Posterior cingulate gyrus (tissue), 11 donors: ENCODE measurements at places on chromosomes 1 and 21.
A peak's percentile ranks its signal among the peaks of the same experiment; 100 is the strongest.

- DNase-seq, result no peak
Observed at GRCh38 chr1:100074604-100075395, 57.9 kb downstream of the SASS6 start.

GRCh38 chr1:26155370-26156284 is 3.3 kb upstream of the FAM110D start:
- no peak for DNase-seq

GRCh38 chr1:31569596-31570173 is 6.6 kb upstream of the TINAGL1 start:
- DNase-seq, result no peak

GRCh38 chr21:19122356-19122755 is 718.8 kb upstream of the TMPRSS15 start:
- DNase-seq, result no peak

GRCh38 chr1:74731399-74732052 is 1.3 kb downstream of the CRYZ start:
- no peak for DNase-seq

- no peak for DNase-seq
Observed at GRCh38 chr1:79323239-79324025, 316.9 kb upstream of the ADGRL4 start.

GRCh38 chr1:201221201-201221846 is 30.7 kb downstream of the IGFN1 start:
- no peak for DNase-seq

- no peak for DNase-seq
Observed at GRCh38 chr1:233242827-233243483, 52.6 kb downstream of the PCNX2 start.

GRCh38 chr1:105102371-105102770 is 1352.7 kb downstream of the AMY1C start:
- DNase-seq, result no peak

GRCh38 chr1:83083589-83084224 is 915.2 kb downstream of the TTLL7 start:
- no peak for DNase-seq

DNA sequence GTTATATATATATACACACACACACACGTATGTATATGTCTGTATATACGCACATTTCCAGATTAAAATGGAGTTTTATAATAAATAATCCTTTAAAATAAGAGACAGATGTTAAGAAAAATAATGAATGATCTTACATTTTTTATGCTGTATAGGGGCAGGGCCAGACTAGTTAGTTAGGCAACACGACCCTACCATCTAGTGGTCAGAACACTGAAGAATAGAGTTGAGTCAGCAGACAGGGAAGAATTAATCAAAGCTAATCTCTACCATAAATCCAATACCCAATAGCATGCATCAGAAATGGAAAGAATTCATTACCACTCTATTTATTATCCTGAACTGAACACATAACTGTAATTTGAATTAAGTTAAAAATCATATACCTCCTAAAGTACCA is 156.7 kb downstream of the BRINP3 start:
- no peak for DNase-seq

DNA sequence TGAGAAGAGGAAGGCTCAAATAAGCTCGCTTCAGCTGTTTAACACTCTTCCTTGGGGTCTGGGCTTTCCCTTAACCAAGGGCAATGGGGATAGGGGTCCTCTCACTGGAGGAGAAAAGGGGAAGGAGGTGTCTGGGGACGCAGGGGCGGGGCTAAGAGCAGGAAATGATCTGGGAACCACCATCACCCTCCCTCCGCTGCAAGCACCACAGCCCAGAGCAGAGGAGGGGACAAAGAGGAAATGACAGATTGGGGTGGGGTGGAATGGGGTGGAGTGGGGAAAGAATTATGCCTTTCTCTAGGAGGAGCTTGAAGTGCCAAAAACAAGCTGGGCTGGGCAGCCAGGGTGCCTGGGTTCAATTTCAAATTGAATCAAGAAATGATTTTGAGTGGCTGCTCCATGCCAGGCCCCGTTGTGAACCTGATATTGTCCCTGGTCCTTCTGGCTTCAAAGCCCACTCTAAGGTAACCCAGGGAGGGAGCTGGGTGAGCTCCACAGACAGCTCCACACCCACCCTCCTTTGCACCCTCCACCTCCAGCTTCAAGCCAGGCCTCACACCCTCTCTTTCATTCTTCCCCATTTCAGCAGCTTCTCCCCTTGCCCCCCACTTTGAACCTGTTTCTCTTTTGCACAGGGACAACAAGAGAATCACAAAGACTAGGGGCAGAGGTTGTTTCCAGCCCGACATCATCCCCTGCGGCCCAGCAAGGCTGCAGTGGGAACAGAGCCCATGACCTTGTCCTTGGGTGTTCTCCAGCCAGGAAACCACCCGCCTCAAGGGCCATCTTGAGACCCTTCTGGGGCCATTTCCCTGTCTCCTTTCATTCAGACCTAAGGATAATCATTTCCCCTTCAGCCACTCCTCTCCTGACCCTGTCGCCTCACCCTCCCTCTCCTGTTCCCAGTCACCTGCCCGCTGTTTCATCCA is 1.1 kb downstream of the ARHGAP30 start:
- DNase-seq, result no peak

DNA sequence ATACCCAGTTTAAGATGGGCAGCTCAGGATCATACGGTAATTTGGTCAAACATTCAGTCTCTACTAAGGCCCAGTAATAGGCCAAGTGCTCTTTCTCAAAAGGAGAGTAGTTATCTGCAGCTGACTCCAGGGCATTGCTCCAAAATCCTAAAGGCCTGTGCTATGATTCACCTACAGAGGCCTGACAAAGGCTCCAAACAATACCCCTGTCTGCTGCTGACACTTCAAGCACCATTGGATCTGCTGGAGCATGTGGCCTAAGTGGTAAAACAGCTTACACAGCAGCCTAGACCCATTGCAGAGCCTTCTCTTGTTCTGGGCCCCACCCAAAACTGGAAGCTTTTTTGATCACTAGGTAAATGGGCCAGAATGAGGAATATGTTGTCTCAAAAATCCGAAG is 22.8 kb downstream of the SLAMF7 start:
- no peak for DNase-seq

DNA sequence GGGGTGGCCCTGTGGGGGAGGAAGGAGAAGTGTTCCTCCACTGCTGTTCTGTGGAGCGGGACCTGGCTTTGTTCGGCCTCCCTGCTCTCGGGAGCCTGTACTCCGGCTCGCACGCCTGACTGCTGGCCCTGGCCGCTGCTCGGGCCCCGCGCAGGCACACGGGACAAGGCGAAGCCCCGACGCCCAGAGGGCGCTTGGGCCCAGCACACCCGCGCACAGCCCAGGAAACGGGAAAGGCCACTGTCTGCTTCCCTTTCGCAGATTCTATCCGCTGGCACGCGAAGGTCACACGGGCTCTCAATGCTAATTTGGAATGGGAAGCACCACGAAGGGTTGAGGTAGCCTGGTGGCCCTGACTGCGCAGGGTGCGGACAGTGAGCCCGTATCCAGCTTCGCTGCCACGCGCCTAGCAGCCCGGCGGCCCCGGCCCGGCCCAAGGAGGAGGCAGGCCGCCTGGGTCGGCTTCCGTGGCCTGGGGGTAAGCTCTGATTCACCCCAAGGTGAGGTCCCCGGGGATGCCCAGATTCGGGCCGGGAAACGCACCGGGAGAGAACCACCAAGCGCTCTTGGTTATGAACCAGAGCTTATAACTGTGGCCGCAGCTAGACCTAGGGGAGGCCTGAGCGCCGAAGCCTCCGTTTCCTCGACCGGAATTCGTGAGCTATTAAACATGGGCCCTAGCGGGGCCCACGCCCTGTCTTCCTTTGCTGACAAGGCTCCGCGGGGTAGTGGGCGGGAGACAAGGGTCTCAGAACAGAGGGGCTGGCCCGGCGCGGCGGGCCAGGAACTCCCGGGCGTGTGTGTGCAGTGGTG is 19.7 kb upstream of the TBX15 start:
- no peak for DNase-seq

DNA sequence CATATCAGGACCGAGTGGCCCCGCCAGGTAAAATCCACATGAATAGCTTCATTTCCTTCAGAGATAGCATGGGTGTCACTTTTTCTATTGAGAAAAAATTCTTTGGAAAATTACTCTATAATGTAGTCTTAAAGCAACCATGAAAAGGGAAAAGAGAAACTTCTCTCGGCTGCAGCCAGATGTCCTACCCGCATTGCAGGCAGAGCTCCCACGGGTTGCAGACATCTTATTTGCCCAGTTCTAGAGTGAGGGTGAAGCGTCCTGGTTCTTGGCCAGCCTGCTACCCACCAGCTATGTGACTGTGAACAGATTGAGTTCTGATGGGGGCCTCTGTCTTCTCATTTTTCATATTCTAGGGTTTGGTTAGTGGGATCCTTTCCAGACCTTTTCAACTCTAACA is 5.0 kb downstream of the ATP1B1 start:
- no peak for DNase-seq

DNA sequence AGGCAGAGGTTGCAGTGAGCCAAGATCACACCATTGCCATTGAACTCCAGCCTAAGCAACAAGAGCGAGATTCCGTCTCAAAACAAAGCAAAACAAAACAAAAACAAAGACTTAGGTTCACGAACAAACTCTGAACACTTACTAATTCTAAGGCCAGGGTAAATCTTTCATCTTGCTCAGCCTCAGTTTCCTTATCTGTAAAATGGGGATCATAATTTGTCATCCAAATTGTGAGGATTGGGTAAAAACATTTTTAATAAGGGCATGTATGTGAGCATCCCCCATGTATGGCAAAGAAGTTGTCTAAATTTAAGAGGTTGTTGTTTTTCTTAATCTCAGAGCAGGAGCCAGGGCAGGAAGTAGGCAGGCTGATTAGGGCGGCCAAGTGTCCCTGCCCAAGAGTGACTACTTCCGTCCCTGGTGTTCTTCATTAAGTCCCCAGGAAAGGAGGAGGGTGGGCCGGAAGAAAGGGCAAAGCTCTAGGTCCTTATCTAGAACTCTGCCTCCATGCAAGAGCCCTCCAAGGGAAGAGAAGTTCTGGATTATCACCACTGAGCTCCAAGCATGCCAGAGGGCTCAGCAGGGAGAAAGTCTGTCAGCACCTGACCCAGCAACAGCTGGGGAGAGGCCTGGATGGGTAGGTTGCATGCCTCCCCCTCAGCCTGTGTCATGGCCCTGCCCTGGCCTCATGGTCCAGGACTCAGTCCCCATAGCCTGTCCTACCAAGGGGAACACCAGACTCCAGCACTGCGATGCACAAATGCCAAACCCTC is 49.9 kb upstream of the CLIC4 start:
- DNase-seq, result no peak

DNA sequence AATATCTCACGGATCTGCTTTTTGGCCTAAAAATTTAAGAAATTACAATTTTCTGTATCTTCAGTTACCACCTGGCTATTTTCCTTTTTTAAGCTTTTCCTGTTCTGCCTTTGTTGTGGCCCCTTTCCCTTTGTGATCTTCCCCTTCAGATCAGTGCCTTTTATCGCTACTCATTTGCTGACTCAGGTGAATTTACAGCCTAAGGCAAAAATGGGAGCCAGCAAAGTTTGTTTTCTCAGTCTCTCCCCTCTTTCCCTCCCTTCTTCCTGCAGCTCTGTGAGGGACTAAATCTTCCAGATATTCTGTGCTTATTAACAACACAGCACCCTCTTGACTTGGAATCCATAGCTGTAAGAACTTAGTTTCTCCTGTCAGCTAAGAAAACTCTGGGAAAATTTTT is 5.3 kb upstream of the PRRC2C start:
- DNase-seq, result no peak

GRCh38 chr1:43773821-43774220 is 66.5 kb downstream of the ST3GAL3 start:
- no peak for DNase-seq

- peak; percentile 52 for DNase-seq
Observed at GRCh38 chr1:84620720-84621313, 46.6 kb upstream of the CTBS start.

- DNase-seq, result no peak
Observed at GRCh38 chr1:25540750-25541342, 2.6 kb upstream of the LDLRAP1 start.

GRCh38 chr1:207649210-207649753 is 4.3 kb downstream of the CR1L start:
- no peak for DNase-seq

DNA sequence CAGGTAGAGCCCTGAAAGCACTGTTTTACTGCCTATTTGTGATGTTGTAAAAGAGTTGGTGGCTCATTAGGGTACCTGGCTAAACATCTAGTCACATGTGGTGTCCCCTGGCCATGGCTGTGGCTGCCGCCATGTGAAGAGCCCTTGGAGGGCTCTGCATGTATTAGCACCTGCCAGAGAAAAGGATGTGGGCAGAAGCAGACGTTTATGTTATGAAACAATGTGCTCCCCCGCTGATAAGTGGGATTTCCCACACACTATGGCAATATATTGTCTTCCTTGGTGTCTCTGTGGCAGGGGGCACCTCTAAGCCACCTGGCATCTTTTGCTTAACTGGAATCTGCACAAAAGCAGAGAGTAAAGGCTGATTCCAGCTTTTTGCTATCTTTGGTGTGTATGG is 9.6 kb downstream of the TENT5C start:
- DNase-seq, result no peak

- no peak for DNase-seq
Observed at GRCh38 chr21:44556879-44557278, 1.7 kb downstream of the KRTAP10-3 start.

- DNase-seq, result peak; percentile 68
Observed at GRCh38 chr1:40308036-40308727, 8.9 kb downstream of the COL9A2 start.

- no peak for DNase-seq
Observed at GRCh38 chr1:17369466-17369865, 2.5 kb upstream of the PADI6 start.

DNA sequence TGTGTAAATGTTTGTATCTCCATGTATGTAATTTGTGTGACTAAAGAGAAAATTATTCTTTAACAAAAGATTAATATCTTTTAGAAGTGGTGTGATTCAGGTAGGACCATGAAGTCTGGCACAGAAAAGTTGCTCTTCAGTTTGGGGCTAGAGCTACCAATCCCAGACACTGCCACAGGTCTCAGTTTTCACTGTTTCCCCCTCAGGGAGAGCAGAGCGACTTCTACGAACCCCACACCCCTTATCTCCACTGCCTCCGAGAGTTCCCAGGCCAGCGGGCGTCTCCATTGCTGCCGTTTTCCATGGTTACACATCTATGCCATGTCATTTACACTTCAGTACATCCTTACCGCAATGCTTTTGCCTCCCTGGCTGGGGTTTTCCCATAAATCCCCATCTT is 93.0 kb upstream of the SMYD2 start:
- DNase-seq, result no peak
